CD4-positive, alpha-beta T cell treated with Interleukin-12 subunit alpha and Interleukin-12 subunit beta, for 1 hour (primary cell): ENCODE measurements at places on chromosomes 12 and 14.

DNA sequence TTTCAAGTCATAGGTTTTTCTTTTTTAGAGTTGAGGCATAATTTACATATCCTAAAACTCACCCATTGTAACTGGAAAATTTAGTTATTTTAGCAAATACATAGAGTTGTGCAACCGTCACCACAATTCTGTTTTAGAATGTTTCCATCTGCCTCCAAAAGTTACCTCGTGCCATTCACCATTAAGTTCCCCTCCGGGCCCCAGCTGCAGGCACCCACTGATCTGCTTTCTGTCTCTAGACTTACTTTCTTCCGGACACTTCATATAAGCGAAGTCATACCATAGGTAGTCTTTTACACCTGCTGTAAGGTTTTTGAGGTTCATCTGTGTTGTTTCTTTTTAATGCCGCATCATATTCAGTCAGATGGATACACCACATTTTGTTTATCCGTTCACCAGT, 28.7 kb downstream of the PPP2R5C start:
- no peak for DNase-seq

- DNase-seq: no peak
These were observed 29.1 kb upstream of the SLC38A2 start for GRCh38 chr12:46401662-46402061.

DNA sequence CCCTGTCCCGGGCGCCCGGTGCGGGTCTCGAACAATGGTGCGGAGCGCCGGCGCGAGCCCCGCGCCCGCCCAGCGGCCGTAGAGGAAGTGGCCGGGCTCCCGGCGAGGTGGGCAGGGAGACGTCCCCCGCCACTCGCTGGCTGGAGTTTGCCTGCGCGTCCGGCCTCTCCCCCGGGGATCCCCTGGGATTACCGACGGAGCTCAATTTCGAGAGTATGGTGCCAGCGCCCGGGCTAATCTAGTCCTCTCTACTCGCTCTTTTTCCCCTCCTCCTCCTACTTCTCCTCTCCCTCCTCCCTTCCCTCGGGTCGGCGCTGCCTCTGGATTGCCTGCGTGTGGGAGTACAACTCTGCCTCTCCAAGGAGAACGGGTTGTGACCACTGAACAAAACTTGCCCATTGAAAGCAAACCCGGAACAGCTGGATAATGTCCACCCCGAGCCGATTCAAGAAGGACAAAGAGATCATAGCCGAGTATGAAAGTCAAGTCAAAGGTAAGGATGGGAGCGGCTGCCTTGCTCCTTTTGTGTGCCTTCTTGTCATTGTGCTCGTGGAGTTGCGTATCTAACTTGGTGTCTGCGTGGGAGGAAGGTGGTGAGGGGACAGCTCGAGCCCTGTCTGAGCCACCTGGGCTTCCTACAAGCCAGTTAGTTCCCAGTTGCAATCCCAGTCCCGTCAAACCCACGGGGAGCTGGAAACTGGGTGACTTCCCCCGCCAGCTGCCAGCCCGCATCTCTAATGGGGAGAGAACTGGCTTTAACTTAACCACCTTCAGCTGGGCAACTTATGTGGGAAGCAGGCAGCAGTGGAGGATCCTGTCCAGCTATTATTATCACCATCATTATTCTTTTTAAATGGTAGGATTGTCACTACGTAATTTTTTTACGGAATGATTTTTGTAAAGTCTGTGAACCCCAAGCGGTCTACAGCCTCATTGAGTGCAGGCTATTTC, at the start of gene SRGAP1:
Gene SRGAP1 (plus strand): TSS at position 310 of the 951 bp plus-strand sequence. CDS start 117 bp downstream, at position 427.
- DNase-seq: peak; percentile 7

DNA sequence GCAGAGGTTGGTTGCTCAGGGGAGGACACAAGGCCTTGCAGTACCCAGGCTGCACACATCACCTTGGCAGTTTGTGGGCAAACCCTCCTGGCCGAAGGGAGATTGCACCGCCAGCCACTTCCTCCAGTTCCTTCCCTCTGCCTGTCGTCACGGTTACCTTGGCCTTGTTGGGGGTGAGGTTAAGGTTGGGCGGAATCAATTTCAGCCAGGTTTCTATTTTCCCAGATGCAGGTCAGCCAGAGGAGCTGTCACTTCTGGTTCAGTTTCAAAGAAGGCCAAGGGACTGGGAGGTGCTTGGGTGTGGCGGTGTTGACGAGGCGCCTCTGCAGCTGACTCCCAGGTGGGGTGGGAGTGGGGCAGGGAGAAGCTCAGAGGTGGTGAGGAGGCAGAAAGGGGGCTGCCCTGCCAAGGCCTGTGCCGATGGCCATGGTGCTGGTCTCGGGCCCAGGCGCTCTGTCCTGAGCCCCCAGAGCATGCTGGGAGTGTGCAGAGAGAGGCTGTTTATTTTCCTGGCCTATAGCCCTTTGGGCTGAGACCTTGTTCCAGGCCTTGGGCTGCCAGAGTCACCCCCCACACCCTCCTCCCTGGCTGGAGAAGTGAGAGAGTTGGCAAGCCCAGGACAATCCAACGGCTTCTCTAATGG, 31.4 kb downstream of the JDP2 start:
- DNase-seq: no peak

DNA sequence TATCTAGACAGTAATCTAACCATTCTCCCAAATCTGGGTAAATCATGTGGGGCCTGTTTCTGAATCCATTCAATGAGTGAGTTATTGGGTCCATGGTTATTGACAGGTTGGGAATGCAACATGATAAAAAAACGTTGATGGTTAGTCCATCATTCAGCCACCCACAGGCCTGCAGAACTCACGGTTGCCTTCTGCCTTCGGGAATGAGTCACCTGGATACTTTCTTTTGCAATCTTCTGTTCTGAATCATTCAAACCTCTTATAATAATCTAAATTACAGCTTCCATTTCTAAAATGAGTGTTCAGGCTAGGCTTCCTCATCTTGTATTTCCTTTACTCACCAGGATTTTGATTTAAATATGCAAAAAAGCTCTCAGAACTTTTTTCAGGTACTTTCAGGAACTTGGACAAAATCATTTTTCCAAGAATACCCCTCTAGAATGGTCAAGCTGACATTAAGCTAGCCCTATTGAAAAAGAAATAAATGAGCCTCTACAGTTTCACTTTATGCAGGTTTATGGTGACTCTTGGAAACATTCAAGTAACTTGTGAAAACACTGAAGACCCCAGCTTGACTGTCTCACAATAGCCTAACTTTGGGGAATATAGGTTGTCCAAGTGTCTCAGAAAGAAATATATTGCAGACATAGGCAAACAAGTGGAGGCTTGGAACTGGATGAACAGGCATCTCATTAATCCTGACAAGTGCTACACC, 94.4 kb downstream of the KCNK10 start:
- DNase-seq: no peak

- no peak for DNase-seq
These were observed 380.0 kb downstream of the LRFN5 start for GRCh38 chr14:41986700-41987099.

DNA sequence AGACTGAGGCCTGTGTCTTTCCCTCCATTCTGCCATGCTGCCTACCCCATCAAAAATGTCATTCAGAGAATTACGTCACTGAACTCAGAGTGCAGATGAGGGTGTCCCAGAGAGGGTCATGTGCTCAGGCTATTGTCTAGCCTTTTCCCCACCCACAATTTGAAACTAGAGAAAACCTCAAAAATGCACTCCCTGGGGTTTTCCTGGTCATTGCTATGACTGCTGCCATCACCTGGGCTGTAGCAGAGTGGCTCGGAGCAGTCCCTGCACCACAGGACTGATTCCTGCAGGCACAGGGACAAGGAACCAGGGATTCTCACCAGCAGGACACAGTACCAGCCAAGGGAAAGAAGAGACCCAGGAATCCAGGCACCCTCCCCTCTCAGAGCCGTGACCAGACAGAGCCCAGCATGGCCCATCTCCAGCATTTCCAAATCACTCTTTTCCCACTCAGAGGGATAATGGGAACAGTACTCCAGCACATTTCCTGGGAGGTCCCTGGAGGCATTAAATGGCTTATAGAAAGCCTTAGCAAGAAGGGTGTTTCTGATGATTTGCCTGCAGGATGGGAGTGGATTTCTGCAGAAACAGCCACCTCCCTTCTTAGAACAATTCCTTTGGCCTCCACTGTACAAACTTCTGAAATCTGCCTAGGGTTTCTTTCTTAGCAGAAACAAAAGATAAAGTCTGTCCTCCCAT, 45.9 kb downstream of the VWF start:
- DNase-seq: no peak

DNA sequence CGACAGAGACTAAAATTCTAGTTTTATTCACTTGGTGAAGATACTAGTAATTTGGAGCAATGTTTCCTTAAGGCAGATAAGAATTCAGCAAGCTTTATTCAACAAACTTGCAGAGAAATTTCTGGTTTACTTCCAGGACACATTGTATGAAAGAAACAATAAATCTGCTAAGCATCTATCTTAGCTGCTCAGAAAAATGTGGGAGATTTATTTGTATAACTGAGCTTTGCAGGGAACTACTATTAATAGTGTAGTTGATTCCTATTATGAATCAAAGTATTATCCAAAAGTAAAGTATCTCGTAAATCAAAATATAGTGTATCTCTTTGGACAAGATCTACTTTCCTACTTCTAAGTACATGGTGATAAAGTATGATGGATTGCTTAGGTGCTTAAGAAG, 239.4 kb upstream of the TMTC1 start:
- DNase-seq: no peak

- DNase-seq: no peak
These were observed 3.9 kb upstream of the PMCH start for GRCh38 chr12:102201436-102202061.

- no peak for DNase-seq
These were observed 178.0 kb downstream of the DACT1 start for GRCh38 chr14:58815794-58816193.

GRCh38 chr14:68558096-68558495, 234.8 kb downstream of the ZFP36L1 start:
- no peak for DNase-seq

DNA sequence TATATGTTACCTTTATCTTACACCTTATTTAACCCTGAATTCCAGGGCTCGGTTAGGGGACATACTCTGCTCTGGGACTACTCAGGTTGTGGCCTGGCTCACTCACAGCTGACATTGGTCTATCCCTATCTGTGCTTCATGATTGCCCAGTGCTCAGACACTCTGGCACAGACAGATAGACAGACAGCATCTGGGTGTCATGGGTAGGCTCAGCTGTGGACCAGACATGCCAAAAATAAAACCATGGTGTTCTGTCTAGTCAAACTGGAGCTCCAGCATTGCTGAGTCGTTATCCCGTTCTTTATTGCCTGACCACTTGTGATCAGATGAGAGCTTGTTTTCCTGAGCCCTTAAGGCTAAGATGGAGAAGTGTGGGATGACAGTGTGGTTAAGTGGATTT, 29.0 kb downstream of the FBXW8 start:
- no peak for DNase-seq

DNA sequence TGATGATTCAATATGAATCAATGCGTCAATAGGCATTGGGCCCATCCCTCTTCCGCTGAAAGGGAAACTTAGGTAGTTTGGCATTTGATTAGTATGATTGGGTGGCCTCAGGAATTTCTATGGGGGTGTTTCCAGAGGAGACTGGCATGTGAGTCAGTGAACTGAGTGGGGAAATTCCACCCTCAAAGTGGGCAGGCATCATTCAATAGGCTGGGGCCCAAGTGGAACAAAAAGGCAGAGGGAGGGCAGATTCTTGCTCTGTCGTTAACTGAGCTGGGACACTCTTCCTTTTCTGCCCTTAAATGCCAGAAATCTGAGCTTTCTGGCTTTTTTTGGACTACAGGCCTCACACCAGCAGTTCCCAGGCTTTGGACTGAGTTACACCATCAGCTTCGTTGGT, 373.5 kb downstream of the RPS29 start:
- DNase-seq: no peak

GRCh38 chr12:121678305-121678704, 8.9 kb upstream of the MORN3 start:
- no peak for DNase-seq

- DNase-seq: no peak
These were observed 291.2 kb downstream of the ZFP36L1 start for GRCh38 chr14:68501614-68502052.

DNA sequence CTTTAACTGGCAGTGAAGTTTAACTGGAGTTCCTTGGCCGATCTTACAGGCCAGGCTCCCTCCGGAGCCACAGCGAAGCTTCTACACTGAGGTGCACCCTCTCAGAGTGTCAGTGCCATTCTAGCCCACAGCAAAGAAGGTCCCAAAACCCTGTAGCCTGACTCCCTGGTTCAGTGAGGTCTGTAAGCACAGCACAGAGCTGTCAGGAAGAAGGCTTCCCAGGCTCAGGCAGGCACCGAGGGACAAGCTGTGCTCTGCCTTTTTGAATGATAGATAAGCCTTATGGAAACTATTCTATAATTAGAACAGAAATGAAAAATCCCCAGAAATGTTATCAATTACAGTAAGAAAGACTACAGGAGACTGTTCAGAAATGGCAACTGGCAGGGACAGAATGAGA, 40.2 kb downstream of the MOK start:
- no peak for DNase-seq

GRCh38 chr12:109944561-109945359, 44.7 kb downstream of the TCHP start:
- no peak for DNase-seq

GRCh38 chr14:70422538-70422937, 5.6 kb upstream of the SYNJ2BP start:
- no peak for DNase-seq

DNA sequence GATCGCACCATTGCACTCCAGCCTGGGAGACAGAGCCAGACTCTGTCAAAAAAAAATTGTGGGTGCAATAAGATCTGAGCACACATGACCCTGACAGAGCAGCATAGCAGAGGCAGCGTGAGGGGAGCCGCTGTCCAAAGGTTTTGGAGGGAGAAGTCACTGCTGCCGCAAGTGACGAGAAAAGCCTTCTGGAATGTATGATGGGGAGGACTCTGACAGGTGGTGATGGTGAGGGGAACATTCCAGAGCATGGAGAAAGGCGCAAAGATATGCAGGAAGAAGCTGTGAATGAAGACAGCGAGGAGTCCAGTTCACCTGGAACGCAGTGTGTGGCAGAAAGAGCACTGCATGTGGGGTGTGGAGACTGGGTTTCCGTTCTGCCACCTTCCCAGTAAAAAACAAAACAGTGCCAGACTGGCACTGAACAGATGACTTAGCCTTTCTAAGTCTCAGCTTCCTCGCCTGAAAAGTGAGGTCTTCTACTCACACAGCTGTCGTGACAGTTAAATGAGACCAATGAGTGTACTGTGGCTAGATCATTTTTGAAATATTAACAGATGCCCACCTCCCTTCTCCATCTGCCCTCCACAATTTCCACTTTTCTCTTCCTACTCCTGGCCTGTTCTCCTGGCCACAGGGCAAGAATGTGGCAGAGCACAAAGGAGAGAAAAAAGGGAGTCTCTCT, 53.4 kb upstream of the PTHLH start:
- DNase-seq: no peak
